ENCODE measurements at places on chromosomes 5 and 9.

GRCh38 chr5:93924628-93925027, 183.2 kb upstream of the POU5F2 start:
- peak; percentile 47 for DNase-seq

- no peak for DNase-seq
Measured at GRCh38 chr5:9062873-9063272, 483.0 kb downstream of the SEMA5A start.

DNA sequence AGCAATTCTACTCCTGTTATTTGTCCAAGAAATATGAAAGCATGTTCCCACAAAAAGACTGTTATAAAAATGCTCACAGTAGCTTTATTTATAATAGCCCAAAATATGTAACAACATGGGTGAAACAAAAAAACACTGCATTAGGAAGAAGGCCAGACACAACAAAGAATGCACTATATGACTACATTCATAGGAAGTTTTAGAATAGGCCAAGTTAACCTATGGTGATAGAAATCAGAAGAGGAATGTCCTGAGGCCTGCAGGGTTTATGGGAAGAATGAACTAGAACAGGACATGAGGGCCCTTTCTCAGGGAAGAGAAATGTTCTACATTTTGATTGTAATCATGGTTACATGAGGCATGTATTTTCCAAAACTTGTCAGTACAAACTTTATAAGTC, 24.7 kb upstream of the TAS2R1 start:
- no peak for DNase-seq

GRCh38 chr5:123450640-123451039, 27.4 kb upstream of the CEP120 start:
- no peak for DNase-seq

DNA sequence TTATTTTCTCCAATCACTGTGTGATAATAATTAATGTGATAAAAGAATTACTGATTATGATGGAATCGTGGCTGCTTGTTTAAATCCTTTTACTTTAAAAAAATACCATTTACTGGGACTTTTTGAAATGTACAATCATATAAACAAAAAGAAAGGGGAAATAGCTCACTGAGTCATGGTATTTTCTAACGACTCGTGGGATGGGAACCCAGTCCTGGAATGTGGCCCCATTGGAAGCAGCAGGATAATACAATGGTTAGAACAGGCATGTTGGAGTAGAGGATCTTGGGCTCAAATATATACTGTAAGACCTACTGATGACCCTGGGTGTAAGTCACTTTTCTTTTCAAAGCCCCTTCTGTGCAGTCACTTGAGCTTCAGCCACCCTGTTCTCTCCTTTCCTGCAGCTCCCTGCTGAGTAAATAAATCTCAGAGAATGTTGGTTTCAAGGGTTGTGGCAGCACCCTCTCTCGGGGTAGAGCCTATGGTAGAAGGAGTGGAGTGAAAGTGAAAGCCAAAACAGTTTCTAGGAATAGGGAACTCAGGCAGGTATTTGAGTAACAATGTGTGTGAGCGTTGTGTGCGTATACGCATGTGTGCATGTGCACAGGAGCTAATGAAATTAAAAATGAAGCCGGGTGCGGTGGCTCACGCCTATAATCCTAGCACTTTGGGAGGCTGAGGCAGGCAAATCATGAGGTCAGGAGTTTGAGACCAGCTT, 40.8 kb upstream of the LARP1 start:
- DNase-seq: peak; percentile 67

DNA sequence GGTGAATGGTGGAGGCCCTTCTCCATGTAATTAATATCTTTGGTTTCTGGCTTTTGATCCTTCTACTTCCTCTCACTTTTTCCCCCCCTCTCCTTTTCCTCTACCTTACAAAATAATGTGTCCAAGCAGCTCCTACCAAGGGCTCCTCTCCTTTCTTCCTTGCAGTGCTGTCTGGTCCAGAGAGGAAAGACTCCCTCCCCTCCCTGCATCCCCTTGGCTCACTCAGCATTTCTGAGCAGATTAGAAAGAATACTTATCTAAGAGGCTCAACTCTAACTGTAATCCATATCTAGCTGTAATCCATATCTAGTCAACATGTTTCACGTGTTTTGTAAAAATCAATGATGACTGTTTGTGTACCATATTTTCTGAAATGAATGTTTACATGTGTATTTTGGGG, 97.4 kb downstream of the GAPVD1 start:
- no peak for DNase-seq

- DNase-seq: peak; percentile 35
Measured at GRCh38 chr9:22469928-22470544, 23.4 kb downstream of the DMRTA1 start.

DNA sequence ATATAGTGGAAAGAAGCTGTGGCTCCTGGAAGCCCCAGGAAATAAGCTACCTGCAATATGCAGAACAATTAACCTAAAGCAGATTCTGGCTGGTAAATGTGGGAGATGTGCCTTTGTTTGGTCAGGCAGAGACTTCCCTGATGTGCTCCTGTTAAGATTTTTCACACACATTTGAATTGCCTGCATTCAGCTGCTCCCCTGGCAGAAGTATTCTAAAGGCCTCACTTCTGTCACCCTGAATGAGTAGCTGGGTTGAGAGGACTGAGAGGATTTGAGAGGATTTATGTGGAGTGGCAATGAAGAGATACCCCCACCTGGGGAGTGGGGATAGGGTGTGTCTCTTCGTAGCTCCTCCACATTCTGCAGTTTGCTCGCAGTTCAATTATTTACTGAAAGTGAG, 130.5 kb downstream of the ST8SIA4 start:
- no peak for DNase-seq

GRCh38 chr5:18888821-18889220, 1099.2 kb downstream of the CDH18 start:
- DNase-seq: no peak

- peak; percentile 21 for DNase-seq
Measured at GRCh38 chr9:135077497-135078200, 9.8 kb upstream of the OLFM1 start.

GRCh38 chr9:14372437-14373335, 58.7 kb upstream of the NFIB start:
- DNase-seq: no peak

GRCh38 chr5:154284433-154284832, 93.9 kb downstream of the GALNT10 start:
- DNase-seq: peak; percentile 67

GRCh38 chr5:178121391-178122276, 8.3 kb downstream of the N4BP3 start:
- DNase-seq: no peak

GRCh38 chr9:91611582-91611981, 187.9 kb upstream of the NFIL3 start:
- no peak for DNase-seq

- DNase-seq: no peak
Measured at GRCh38 chr5:73452215-73452614, 3.6 kb upstream of the FOXD1 start.

DNA sequence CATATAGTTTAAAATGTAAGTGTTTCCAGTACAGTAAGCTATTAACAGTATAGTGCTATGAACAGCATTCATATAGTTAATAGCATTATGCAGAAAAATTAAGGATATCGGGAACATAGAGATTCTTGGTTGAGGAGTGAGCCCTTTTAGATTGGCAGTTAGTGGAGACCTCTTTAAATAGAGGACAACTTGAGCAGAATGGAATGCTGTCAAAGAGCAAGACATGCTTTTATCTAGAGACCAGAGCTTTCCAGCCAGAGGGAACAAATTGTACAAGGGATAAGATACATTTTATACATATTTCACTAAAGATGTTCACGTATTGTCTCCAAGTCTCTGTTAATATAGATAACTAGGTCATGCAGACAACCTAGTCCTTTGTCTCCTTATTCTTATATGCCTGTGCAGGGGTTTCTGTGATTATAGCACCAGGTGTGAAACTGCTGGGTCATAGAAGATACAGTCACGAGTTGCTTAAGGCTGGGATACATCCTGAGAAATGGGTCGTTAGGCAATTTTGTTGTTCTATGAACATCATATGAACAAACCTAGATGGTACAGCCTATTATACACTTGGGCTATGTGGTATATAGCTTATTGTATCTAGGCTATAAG, 6.0 kb downstream of the IPO11 start:
- DNase-seq: no peak

- DNase-seq: no peak
Measured at GRCh38 chr9:69750085-69750484, 9.7 kb downstream of the PTAR1 start.

- no peak for DNase-seq
Measured at GRCh38 chr5:77259476-77259875, 49.0 kb downstream of the PDE8B start.

- no peak for DNase-seq
Measured at GRCh38 chr9:38406476-38407186, 14.1 kb downstream of the ALDH1B1 start.

GRCh38 chr5:125367702-125368101, 621.3 kb upstream of the ZNF608 start:
- no peak for DNase-seq

DNA sequence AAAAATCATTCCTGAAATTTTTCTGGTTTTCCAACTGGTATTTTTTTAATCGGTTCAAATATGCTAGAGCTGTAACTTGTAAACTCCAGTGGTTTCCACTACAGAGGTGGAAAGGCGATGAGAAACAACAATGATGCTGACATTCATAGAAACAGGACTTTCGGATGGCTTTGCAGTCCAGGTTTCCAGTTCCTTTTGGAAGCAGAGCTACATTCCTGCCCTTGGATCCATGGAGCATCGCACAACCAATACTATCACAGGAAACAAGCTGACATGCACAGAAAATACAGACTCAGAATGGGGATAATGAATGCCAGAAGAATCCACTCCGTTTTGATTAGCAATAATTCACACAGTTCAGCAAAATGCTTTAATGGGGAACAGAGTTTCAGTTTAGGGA, 140.0 kb downstream of the EPB41L4A start:
- no peak for DNase-seq

GRCh38 chr5:75886706-75887105, 169.5 kb upstream of the POC5 start:
- no peak for DNase-seq

All from MV-4-11 (cell line).